ENCODE measurements at places on chromosomes 3 and 15.

GRCh38 chr3:144073698-144074097 lies 102.1 kb downstream of the DIPK2A start:
- no peak for DNase-seq

DNA sequence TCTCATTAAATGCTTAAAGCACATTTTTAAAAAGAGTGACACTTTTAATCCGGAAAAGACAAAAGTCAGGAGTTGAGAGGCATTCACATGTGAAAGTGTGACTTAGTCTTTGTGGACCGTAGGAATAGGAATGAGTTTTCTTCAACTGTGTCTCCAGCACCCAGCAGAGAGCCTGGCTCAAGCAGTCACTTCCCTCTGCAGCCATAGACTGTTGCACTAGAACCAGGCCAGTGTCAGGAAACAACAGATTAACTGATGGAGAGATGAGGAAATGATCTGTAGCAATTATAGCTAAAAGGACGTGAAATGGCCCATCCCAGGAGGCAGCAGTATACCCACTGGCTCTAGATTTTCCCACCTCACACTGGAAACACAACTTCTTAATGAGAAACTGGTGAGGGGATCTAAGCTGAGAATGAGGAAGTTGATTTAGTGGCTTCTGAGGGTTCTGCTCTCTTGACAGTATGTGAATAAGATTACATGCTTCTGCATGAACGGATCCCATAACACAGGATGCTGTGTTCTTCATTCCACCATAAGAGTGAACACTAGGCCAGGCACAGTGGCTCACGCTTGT lies 19.8 kb downstream of the CFAP92 start:
- DNase-seq: no peak

DNA sequence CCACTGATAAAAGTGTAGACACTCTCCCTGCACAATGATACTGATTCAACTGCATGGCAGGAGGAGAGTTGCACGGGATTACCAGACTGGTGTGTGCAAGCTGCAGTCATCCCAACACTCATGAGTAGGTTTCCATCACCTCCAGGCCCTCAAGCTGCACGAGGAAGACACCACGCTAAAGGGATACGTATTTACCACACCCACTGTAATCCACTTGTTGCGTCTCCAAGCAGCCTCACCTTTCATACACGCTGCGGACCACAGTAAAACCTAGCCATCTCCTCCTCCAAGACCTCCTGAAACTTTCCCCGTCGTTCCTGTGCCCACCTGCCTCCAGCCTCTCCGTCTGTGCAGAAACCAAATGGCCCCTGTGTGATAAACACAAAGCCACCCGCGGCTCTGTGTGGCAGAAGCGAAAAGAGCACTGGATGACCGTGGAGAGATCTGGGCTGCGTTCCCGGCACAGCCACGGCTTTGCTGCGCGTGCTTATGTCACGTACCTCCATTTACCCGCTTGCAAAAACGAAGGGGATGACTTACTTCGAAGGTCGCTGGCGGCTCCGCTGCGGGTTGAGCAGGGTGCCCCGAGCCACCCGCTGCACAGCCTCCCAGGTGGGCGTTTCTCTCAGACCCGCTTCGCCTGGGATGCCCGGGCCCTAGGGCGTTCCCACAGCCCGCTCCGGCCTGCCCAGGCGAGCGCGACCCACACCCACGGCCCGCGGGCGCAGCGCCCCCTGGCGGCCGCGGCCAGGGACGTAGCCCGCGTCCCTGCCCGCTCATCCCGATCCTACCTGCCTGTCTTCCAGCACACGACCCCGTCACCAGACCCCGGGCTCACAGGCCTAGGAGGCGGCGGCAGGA lies 643 bp downstream of the ABCC5 start:
- DNase-seq: no peak

GRCh38 chr3:197600796-197601565 lies 45.2 kb upstream of the BDH1 start:
- DNase-seq: no peak

- DNase-seq: peak; percentile 56
Observed at GRCh38 chr3:146308682-146309081, 57.8 kb upstream of the PLSCR4 start.

- DNase-seq: peak; percentile 62
Observed at GRCh38 chr3:172626021-172626640, 84.7 kb downstream of the NCEH1 start.

- peak; percentile 70 for DNase-seq
Observed at GRCh38 chr15:89472785-89473256, 23.6 kb downstream of the RHCG start.

- DNase-seq: no peak
Observed at GRCh38 chr15:40252438-40253166, 13.7 kb downstream of the PAK6 start.

DNA sequence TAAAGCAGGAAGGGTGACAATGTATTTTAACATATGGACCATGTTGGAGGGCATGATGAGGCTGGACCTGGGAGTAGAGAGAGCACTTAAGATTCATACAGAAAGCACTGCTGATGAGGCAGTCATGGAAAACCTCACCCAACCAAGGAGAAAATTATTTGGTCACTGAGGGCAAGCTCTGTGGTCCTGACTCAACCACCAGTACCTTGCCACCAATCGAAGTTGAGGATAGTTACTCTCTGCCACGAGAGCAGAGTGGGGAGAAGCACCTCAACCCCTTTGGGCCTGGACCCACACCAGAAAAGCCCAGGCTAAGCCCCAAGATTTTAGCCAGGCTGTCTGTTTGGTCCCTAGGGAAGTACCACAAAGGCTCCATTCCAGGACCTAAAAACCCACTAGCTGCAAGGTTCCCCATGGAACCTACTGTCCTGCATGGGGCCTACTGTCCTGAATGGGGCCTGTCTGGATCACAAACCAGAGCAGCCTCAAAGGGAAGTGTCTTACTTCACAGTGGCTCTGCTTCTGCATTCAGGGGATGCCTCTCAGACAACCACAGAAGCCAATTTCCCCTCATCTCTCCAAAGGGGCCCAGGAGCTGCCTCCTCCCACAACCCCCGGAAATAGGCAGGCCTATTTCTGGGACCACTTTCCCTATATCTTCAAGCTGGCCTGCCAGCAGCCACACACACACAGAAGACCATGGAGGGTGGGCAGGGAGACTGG lies 4.2 kb downstream of the CCDC71 start:
- DNase-seq: no peak
